ENCODE measurements at places on chromosomes 6 and 20. TPM values are rescaled to one million over a fixed set of nuclear protein-coding genes. Genes with fewer than 3 reads are reported as not detected.

The NCR2 gene
- not detected for total RNA-seq

The TRIM31 gene
- not detected for total RNA-seq

The MGME1 gene
- total RNA-seq: 35.2 TPM

The SLC18B1 gene
- 18.4 TPM for total RNA-seq

The GJA10 gene
- not detected for total RNA-seq

The BTN1A1 gene
- total RNA-seq: not detected

The KIAA1755 gene
- total RNA-seq: 9.5 TPM

The TMEM217 gene
- 0.82 TPM for total RNA-seq

The PKHD1 gene
- 0.25 TPM for total RNA-seq

The SIM1 gene
- total RNA-seq: 0.55 TPM

The TFAP2C gene
- 4.0 TPM for total RNA-seq

The NEURL2 gene
- total RNA-seq: 3.3 TPM

The ANKRD6 gene
- total RNA-seq: 20.5 TPM

The BMP2 gene
- total RNA-seq: 0.84 TPM

The MCHR2 gene
- not detected for total RNA-seq

- DNase-seq: no peak
Measured at GRCh38 chr6:75428204-75428603, 65.4 kb downstream of the FILIP1 start.

DNA sequence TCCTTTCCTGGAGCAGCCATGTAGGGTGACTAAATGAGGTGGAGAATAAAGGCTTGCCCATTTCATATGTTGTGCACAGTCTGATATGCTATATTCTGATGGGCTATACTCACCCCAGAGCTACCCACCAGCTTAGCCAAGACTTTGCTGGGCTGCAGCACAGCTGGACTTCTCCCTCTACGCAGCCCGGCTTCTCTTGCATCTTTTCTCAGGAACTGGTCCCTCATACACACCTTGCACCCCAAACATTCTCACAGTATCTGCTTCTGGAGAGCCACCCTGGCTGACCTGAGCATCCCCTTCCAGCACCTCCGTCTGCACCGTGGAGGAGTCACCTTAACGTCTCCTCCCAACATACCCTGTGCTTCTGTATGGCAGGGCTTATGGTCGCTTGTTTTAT, 150.8 kb upstream of the PMEPA1 start:
- DNase-seq: no peak

DNA sequence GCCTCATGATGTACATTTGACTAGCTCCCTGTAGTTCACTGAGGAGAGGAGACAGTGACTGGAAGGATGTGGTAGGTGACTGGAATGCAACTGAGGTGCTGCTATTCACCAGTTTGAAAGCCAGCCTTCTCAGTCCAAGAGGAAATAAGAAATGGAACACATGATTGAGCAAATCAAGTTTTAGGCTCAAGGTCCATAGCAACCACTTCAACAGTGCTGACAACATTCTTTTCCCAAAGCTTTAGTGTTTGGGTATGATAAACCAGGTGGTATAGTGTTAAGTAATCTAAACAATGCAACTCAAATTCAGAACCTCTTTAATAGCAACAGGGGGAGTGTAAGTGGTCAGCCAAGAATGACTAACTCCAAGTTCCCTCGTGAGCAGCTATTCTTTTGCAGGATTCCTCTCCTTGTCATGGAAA, 9.2 kb downstream of the ZHX3 start:
- no peak for DNase-seq

GRCh38 chr6:10801224-10801848, 37.0 kb downstream of the MAK start:
- DNase-seq: peak; percentile 54

- no peak for DNase-seq
Measured at GRCh38 chr6:154650351-154650750, 82.9 kb upstream of the SCAF8 start.

DNA sequence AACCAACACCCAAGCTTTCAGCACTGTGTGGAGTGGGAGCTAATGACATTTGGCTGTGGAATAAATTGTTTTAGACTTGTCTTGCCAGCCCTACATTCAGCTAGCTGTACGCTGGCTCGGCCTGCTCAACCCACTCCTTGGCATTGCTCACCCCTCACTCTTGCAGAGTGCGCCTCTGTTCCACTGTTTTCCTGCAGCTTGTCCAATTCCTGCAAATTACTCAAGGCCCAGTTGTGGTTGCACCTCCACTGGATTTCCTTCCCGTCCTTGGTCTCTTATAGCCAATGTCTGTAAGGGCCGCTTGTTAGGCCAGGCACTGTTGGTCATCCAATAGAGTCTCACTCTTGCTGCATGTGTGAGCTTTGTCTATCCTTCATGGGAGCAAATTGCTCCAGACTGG, 289.2 kb upstream of the RNF24 start:
- no peak for DNase-seq

- DNase-seq: no peak
Measured at GRCh38 chr6:45075246-45075645, 252.9 kb upstream of the RUNX2 start.

DNA sequence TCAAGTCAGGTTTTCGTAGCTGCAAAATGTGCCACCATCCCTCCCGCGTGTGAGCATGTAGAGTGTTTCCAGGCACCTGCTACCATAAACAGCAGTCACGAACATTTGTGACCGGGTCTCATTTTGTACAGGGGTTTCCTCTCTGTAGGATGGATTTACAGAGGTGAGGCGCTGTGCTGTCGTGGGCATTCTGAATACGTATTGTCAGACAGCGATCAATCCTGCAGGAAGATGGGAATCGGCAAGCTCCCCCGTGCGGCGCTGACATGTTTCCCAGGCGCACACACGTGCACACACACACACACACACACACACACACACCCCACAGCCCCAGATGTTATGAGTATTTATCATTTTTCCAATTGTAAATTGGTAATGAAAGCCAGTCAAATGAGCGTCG, 15.8 kb downstream of the ANKRD60 start:
- no peak for DNase-seq

- DNase-seq: no peak
Measured at GRCh38 chr6:11972806-11973205, 39.3 kb upstream of the HIVEP1 start.

- DNase-seq: no peak
Measured at GRCh38 chr6:99032396-99032795, 84.7 kb upstream of the FBXL4 start.

DNA sequence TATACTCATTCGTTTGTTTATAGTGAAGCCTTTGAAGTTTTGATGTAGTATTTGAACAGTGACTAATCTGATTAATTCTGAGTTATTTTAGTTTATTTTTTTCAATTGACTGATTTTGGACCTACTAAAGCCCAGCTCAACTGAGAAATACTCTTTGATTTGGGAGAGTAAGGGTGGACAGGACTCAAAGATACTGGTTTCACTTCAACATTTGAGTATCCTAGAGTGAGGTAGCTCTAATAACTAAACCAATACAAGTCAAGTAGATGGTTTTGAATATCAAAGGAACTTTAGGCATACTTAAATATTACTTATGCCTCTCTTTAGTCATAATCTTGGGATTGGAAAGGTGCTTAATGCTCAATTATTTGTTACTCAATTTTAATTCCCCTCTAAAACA, 65.6 kb downstream of the ZNF292 start:
- no peak for DNase-seq

GRCh38 chr6:131112249-131112648, 23.0 kb upstream of the AKAP7 start:
- DNase-seq: no peak

DNA sequence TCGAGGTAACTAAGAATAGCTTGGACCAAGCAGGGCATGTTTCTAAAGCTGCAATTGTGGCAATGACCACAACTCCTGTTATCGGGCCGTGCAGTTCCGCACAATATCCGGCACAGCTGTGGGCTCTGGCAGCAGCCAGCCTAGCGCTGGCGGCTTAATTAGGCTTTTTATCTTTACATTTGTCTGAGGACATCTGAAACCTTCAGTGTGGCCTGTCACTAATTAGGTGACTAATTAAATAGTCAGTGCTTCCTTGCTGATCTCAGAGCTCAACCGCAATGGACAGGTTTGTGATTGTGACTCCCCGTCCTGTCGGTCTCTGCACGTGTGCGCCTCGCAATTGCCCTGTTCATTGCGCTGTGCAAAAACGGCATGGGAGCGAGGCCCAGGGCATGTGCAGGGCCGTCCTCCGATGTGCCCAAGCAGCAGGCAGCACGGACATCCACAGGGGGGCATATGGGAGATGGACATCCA, 134.8 kb upstream of the INSM1 start:
- DNase-seq: no peak

DNA sequence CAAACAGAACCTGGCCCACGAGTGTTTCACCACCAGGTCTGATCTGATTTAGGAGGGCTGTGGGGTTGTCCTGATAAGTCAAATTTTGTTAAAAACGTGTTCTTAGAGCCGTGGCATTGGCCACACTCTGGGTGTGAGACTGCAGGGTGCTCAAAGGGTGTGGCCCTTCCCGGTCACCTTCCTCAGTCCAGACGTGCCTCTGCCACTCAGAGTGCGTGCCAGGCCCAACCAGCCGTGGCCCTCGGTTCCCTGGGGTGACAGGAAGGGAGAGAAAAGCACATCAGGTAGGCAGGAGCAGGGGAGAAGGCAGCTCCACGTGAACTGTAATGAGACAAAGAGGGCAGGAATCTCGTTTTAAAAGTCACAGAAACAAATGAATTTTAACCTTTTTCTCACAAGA, 115.4 kb downstream of the FAM120B start:
- DNase-seq: no peak

- DNase-seq: no peak
Measured at GRCh38 chr6:2763876-2764540, 1.2 kb upstream of the WRNIP1 start.

- DNase-seq: no peak
Measured at GRCh38 chr6:88268508-88268907, 102.4 kb upstream of the CNR1 start.

DNA sequence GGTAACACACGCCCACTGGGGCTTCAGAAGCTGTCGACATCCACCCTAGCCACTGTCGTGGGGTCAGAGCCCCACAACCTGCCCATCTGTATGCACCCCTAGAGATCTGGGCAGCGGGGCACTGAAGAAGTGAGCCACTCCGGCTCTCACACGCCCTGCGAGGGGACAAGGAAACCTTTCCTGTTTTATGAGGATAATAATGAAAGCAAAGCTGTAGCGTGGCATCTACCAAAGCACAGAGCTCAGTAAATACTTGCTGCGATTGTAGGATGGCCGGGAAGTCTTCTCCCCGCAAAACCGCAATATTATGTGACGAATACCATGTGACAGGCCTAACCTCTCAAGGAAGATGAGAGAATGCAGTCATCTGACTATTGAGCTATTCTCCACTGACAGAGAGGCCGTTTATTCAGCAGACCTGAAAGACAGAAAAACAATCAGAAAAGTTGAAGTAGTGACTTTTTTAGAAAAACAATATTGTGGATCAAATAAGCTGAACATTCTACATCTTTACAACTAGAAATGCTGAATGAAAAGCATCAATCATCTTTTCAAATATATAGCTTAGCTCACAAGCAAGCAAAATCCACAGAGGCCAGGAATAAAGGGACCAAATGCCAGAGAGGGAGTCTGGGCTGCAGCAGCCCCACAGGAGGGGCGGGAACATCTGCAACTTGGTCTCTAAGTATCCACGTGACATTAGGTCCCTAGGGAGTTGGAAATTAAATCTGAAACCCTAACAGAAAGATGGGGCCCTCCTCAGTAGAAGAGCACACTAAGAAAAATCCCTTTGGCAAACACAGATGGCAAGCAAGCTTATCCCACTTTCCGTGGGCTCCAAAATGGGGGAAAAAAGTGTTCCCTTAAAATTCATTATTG, 207.8 kb downstream of the TTLL2 start:
- no peak for DNase-seq

DNA sequence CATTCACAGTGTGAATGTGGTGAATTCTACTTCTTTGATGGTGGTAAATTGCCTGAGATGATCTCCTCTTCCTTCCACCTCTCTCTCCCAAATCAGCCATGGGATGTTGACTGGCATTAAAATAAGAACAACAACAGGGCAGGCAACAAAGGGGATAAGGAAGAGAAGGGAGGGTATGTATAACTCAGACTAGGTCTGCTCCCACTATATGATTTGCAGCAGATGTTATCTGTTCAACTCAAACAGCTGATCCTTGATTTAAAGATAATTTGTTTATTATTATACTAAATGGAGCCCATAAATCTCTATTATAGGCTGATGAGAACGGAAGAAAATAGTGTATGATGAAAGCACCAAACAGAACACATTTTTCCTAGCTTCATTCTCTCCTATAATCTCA, 262.0 kb downstream of the BTBD3 start:
- DNase-seq: no peak

DNA sequence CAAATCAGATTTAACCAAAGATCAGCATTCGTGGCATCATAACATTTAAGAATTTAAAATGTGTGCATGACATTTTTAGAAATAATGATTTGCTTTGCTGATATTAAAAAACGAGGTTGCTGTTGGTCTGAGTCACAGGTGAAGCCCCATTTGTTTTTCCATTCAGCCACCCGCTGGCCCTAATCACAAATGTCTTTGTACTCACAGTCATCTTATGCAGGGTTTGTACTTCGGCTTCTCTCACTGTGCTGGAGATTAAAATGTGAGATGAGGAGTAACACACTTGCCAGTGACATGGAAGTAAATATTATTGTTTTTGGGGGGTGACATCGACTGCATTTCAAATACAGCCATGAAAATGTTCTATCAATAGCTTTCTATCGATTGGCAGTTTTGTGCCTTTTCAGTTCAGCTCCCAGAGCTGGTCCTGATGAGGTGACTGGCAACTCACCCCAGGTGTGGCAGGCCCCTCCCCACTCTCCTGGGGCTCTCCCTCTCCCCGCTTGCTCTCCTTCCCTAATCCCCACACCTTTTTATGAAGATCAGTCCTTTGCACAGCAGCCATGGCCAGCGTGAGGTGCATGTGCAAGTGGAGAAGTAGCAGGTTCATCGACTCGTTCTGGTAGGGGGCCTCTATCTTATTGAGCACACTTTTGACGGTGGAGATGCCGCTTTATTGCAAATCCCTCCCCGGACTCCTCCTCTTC, 58.8 kb upstream of the FUCA2 start:
- no peak for DNase-seq

- DNase-seq: no peak
Measured at GRCh38 chr6:4870821-4871494, 94.8 kb downstream of the CDYL start.

Measured in neural crest cell (in vitro differentiated cells).